Activated T-cell treated with anti-CD3 and anti-CD28 coated beads for 24 hours (primary cell): ENCODE measurements at places on chromosomes 1 and 21.

DNA sequence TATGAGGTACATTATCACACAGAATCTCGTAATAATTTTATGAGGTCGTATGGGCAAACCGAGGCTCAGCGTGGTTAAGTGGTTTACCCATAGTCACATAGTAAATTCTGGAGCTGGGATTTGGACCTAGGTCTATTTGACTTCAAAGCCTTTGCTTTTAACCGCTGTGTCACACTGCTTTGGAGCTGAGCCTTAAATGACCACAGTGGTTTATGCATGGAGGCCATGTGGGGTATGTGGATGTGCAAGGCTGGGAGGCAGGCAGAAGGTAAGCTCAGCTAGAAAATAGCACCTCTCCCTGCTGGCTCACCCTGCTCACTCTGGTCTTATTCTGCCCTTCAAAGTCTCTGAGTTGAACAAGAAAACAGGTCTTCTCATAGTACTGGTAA lies 269.5 kb downstream of the TRABD2B start:
- DNase-seq = no peak

DNA sequence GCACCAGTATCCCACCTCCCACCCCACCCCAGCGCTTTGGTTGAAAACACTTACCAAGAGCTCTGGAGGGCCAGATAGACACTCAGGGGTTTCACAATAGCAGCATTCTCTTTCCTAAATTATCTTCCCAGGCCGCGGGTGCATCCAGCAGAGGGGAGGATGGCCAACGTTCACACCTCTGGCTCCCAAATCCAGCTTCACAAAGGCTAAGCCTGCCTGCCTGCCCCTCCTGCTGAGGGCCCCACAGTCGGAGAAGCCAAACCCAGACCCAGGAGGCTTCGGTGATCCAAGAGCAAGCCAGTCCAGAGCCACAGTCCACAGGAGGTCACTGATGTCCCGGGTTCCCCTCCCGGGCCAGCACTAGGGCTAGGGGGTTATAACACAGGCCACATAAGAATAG lies 231.9 kb downstream of the TRABD2B start:
- no peak for DNase-seq

- DNase-seq = no peak
Measured at GRCh38 chr21:16162953-16163352, 433.2 kb downstream of the USP25 start.

- no peak for DNase-seq
Measured at GRCh38 chr1:180387413-180387812, 115.0 kb downstream of the ACBD6 start.

DNA sequence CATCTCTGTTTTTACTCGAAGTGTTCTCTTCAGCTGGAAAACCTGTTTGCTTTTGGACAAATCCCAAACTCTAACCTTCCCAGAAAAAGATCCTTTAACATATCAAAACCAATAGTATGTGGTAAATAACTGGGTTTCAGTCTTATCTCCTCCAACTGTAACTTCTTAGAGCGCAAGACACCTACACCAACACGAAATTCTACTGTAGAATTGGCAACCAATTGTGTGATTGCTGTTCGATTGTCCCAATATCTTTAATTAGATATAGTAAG lies 5.8 kb upstream of the MPZL1 start:
- no peak for DNase-seq

GRCh38 chr1:181073638-181074037 lies 14.9 kb upstream of the IER5 start:
- no peak for DNase-seq

- DNase-seq = no peak
Measured at GRCh38 chr1:48563021-48563420, 91.0 kb upstream of the SPATA6 start.
